Urothelium cell line (cell line): ENCODE measurements at places on chromosomes 13 and 19.

- DNase-seq: no peak
Measured at GRCh38 chr13:93767180-93767916, 540.7 kb downstream of the GPC6 start.

GRCh38 chr19:35942235-35942634, 6.1 kb downstream of the LRFN3 start:
- DNase-seq: no peak

GRCh38 chr13:114259974-114260373, 21.4 kb upstream of the UPF3A start:
- no peak for DNase-seq

GRCh38 chr19:30024091-30024490, 82.1 kb downstream of the URI1 start:
- no peak for DNase-seq

GRCh38 chr13:33611121-33611805, 206.7 kb upstream of the RFC3 start:
- no peak for DNase-seq

GRCh38 chr19:33849551-33850147, 53.0 kb downstream of the KCTD15 start:
- no peak for DNase-seq

DNA sequence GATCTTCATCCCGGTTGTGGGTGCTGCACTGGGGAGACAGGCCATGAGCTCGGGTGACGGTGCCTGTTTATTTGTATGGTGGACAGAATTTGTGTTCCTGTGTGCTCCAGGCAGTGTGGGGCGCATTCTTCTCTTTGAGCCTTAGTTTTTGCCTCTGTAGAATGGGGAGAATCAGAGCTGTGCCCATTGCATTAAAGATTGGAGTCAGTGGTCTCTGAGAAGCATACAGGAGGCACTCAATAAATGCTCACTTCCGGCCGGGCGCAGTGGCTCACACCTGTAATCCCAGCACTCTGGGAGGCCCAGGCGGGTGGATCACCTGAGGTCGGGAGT, 23.0 kb downstream of the NFIC start:
- no peak for DNase-seq

GRCh38 chr19:36169084-36169760, 17.0 kb upstream of the COX7A1 start:
- DNase-seq: no peak

DNA sequence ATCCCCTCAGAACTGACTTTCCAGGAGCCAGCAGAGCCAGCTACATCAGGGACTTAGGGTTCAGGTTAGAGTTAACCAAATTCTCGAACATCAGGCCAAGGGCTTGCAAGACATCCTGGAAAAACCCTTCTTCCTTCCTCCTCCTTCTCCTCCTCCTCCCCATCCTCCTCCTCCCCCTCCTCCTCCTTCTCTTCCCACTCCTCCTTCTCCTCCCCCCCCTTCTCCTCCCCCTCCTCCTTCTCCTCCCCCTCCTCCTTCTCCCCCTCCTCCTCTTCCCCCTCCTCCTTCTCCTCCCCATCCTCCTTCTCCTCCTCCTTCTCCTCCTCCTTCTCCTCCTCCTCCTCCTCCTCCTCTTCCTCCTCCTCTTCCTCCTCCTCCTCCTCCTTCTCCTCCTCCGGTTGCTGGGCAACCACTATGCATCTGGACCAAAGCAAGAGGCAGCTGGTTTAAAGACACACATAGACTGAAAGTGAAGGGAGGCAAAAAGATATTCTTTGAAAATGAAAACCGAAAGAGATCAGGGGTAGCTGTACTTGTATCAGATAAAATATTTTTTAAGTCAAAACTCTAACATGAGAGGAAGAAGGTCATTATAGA, 5.9 kb upstream of the CCL25 start:
- no peak for DNase-seq

DNA sequence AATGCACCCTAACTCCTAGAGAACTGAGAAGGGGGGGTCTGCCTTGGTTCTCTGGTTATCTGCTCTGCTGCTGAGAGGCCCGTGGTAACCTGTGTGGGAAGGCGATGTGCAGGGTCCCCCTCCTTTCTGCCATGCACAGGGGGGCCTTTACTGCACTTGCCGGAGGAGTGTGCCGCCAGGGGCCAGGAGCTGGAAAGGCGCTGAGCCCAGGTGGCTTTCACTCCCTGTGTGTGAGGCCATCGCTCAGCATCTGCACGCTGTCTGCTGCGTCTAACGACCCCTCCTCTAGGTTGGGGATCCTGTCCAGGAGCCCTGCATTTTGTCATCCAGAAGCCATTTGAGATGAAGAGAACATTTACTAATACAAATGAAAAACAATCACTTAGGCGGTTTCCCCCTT, 37.0 kb upstream of the TEX29 start:
- DNase-seq: no peak

GRCh38 chr13:82439159-82439904, 1442.9 kb downstream of the SLITRK1 start:
- DNase-seq: no peak

- no peak for DNase-seq
Measured at GRCh38 chr19:41222240-41222639, 3.2 kb downstream of the AXL start.

DNA sequence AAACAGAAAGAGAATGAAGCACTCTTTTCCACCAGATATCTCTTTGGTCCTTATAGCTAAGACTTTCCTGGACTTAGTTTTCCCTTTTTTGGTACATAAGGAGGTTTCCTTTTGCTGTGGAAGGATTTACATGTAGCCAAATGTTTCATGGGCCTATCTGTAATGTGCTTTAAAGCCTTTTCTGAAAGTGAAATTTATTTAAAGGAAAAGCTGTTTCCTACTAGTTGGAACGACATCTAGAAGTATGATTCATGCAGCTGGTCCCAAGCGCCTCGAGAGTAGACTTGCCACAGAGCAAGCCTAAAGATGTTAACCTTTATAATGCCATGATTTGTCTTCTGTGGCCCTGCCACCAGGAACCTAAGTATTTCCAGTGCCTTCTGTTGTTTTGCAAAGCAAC, 390.3 kb downstream of the DLEU7 start:
- no peak for DNase-seq

GRCh38 chr19:29568036-29569025, 37.8 kb upstream of the POP4 start:
- no peak for DNase-seq

DNA sequence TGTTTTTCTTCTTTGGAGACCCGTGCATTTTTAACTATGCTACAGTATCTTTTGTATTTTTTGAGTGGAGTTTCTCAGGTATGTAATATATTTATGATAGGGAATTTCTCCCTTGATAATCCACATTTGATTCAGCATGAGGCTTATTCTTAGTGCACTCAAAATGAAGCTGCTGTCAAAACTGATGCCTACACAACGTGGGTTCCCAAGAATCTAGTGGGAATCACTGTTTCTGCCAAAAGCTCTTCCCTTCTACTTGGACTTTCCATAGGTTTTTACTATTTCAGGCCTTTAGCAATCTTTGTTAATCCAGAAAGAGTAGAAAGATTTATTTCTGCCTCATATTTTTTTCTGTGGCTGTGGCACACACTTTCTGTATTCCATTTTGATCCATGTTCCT, 1003.7 kb downstream of the SLITRK5 start:
- no peak for DNase-seq

GRCh38 chr13:66414066-66414800, 815.9 kb downstream of the PCDH9 start:
- no peak for DNase-seq

DNA sequence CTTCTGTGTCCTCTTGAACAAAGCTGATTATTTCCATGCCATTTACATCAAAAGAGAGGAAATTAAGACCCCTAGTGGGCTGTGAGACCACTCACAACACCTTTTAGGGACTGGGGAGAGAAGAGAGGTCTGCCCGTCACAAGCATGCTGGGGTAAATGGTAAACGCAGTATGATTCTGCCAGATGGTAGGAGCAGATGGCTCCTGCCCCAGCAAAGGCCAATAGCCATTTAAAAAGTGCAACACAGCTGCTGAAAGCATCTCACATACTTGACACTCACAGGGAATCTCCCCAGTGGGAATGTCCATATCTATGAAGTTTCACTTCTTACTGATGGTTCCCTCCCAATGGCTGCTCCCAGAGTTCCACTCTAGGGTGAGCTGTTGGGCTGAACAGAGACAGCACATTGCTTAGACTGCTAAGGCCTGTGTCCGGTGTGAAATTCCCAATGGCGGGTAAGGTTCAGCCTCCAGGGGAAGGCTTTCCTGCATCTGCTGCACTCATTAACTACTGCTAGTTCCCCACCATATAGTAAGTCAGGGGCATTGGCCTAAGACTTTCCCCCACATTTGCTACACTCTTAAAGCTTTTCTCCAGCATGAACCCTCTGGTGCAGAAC, 7.4 kb downstream of the ZNF671 start:
- DNase-seq: no peak

DNA sequence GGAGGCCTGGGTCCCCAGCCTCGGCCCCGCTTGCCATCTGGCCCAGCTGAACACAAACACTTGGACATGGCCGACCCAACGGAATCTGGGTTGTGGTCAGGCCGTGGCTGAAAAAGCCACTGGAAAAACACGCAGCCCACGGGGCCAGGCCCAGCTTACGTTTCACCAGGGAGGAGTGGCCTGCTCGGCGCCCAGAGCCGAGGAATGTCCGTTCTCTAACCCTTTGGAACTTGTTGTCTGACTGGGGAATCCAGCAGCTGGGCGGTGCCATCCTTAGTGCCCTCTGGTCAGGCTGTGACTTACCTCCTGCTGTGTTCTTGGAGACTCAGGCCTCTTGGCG, 13.8 kb downstream of the CILP2 start:
- no peak for DNase-seq

- peak; percentile 59 for DNase-seq
Measured at GRCh38 chr13:93226623-93227279, at the start of gene GPC6. Gene GPC6, plus strand, starts transcription at chr13:93226807.

- DNase-seq: peak; percentile 58
Measured at GRCh38 chr19:1855040-1855827, 7.0 kb upstream of the REXO1 start.

DNA sequence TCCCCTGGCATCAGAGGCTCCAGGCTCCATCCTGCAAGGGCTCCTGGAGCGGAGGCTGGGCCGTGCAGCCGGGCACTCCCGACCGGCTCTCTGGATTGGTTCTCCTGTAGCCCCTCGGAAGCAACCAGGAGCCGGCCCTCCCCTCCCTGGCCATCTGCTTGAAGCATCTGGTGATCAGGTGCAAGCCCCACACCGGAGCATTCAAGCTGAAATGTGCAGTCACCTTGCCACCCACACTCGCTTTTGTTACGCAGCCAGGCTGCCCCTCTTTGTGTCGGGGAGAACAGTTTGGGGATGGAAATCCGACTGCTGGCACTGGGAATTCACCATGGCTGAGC, 258.8 kb downstream of the ZNF536 start:
- no peak for DNase-seq

- DNase-seq: peak; percentile 50
Measured at GRCh38 chr19:6925801-6926751, 38.7 kb downstream of the ADGRE1 start.

- no peak for DNase-seq
Measured at GRCh38 chr13:25116044-25116443, 20.1 kb downstream of the PABPC3 start.

GRCh38 chr19:30263830-30264381, 108.3 kb upstream of the ZNF536 start:
- DNase-seq: no peak

DNA sequence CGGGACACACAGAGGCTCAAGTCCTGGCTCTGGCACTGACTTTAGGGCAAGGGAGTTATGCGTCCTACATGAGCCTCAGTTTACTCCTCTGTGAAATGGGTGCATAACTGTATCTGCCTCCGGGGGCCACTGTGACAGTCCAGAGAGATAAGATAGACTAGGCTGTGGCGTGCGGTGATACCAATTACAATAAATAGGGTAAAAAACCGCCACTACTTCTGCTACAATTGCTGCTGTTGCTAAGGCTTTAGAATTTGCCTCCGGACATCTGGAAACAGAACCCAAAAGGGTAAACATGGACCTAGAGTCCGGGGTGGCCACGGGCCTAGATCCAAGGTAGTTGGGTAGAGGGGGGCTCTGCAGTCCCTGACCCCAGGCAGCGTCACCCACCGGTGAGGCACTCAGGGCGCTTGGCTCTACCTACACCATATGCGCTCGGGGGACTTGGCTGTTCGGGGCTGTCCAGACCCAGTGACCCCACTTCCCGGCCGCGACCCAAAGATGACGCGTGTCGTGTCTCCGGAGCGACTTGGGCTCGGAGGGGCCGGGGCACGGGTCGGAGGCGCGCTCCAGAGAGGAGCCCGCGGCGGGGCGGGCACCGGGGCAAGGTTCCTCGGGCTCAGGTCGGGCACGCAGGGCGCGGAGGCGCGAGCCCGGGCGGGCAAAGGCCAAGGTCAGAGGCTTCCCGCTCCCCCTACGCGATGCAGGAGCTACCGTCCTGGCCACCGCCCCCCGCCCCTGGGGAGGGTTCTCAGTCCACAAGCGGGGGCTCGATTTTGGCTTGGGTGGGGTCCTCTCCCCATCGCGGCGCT, 1.1 kb downstream of the INSR start:
- DNase-seq: peak; percentile 12

GRCh38 chr19:5804516-5805461, at the start of gene NRTN:
Gene NRTN, plus strand, starts transcription at chr19:5805067. Its CDS starts 19,099 bp downstream, at chr19:5824166.
- peak; percentile 80 for DNase-seq

- DNase-seq: no peak
Measured at GRCh38 chr13:105567951-105568525, 967.4 kb downstream of the EFNB2 start.

- no peak for DNase-seq
Measured at GRCh38 chr13:74062933-74063332, 71.3 kb downstream of the KLF12 start.

DNA sequence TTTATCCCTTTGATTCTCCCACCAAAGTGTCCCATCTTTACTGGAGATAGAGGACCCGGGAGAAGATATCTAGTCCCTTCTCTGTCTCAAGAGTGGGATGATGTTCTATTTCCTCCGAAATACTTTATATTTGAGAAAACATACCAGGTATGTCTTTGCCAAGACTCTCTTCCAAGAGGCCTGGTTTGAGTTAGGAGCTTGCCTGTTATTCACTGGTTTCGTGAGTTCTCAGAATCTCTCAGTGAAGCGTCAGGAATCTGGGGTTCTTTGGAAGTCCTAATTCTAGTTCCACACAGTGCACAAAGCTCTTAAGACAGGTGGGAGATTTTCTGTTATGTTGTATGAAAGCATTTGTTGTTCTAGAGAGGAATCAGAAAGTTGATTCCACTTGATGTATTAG, 182.0 kb downstream of the DNAJC15 start:
- no peak for DNase-seq

DNA sequence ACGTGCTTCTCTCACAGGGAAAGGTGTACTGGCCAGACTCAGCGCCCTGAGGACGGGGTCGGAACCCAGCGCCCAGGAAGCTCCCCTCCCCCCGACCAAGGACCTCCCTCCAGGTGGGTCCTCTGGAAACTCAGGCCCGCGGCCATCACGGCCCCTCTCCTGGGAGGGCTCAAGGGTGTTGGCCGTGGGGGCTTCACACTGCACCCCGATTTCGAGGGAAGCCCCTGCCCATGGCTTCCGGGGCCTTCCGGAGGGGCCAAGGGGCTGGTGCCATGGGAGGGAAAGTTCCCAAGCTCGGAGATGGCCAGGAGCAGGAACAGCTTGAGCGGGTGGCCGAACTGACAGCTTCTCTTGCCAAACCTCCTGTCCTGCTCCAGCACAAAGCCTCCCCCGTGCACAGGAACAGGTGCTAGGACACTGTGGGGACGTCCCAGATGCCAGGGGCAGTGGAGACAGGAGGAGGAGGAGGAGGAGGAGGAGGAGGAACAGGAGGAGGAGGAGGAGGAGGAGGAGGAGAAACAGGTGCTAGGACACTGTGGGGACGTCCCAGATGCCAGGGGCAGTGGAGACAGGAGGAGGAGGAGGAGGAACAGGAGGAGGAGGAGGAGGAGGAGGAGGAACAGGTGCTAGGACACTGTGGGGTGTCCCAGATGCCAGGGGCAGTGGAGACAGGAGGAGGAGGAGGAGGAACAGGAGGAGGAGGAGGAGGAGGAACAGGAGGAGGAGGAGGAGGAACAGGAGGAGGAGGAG, 10.0 kb downstream of the SBNO2 start:
- DNase-seq: no peak
